Stimulated activated naive CD4-positive, alpha-beta T cell treated with Interleukin-2 at 50 U/mL for 16 hours (primary cell): ENCODE measurements at places on chromosomes 11 and 22.

DNA sequence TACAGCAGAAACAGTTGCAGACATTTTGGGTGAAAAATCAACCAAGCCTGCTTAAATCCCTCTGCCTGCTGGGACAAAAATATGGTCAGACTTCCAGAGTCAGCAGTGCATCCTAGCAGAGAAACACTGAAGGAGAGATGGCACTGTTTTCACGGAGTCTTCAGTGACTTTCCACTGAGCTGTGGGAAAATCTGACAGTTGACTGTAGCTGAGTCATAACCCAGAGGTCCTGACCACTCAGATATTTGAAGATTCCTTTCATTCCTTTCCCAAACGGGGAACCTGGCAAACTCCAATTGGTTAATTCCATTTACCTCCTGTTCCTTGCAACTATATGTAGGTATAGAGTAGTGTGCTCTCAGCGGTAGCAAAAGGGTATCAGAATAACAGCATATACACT lies 20.9 kb upstream of the UPB1 start:
- DNase-seq = no peak

DNA sequence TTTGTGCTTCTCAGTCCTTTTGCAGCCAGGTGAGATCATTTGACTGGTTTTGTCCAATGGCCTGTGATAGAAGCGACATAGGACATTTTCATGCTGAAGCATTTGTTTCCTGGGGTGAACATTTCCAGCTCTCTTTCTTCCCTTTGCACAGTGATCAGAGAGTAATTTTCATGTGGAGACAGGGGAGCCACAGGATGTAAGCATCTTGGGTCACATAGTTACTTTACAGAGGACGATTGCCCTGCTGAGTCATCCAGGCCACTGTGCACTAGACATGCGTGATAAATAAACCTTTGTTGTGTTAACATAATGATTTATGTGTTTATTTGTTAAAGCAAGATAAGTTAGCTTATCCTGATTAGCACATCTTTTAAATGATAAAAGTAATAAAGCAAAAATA lies 263.5 kb upstream of the CCDC179 start:
- DNase-seq = no peak

- no peak for DNase-seq
These were observed 115.3 kb upstream of the MTNR1B start for GRCh38 chr11:92854162-92854561.

- DNase-seq = no peak
These were observed 2.9 kb downstream of the SLC16A8 start for GRCh38 chr22:38080850-38081635.

GRCh38 chr22:40593460-40594273 lies 42.9 kb downstream of the MRTFA start:
- no peak for DNase-seq

- peak; percentile 10 for DNase-seq
These were observed 57.8 kb upstream of the TCF20 start for GRCh38 chr22:42328130-42328783.

GRCh38 chr22:40183029-40183581 lies 5.4 kb downstream of the TNRC6B start:
- no peak for DNase-seq

- no peak for DNase-seq
These were observed 53.9 kb downstream of the CTNND1 start for GRCh38 chr11:57815476-57815875.

- DNase-seq = peak; percentile 22
These were observed 207.0 kb downstream of the TBC1D22A start for GRCh38 chr22:46969491-46969890.

GRCh38 chr11:63917692-63918506 lies 935 bp upstream of the RCOR2 start:
- DNase-seq = peak; percentile 12

DNA sequence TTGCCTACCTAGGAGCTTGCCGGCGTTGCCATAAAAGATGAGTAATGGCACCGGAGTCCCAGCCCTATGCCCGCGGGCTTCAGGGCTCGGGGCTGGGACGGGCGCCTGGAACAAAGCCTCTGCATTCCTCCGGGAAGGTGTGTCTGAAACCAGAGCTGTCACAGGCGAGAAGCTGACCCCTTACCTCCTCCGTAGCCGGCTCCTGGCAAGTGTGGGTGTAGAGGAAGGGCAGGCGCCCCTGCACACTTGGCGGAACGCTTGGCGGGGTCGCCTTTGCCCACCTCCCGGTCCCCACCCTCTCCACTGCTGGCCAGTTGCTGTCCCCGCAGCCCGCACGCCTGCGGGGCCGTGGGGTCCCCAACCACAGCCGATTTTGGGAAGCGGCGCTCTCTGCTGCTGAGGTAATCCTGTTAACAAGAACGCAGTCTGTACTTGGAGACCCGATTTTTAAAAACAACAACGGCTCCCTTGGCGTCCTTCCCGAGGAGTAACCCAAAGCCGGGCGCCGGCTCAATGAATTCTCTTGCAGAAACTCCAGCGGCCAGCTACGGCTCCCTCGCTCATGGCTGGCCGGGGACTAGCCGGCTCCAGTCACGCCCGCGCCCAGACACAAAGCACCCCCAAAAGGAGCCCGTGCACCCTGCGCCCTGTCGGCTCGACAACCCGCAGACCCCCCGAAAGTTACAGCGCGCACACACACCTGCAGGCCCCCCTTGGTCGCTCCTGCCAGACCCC lies 89.2 kb downstream of the PLEKHA7 start:
- DNase-seq = no peak

GRCh38 chr11:48013269-48013901 lies 33.0 kb downstream of the PTPRJ start:
- peak; percentile 57 for DNase-seq

- DNase-seq = no peak
These were observed 33.0 kb downstream of the LRRC10B start for GRCh38 chr11:61541598-61541997.
